ENCODE measurements at places on chromosomes 11 and 22. TPM values are rescaled to one million over a fixed set of nuclear protein-coding genes. Genes with fewer than 3 reads are reported as not detected.

DNA sequence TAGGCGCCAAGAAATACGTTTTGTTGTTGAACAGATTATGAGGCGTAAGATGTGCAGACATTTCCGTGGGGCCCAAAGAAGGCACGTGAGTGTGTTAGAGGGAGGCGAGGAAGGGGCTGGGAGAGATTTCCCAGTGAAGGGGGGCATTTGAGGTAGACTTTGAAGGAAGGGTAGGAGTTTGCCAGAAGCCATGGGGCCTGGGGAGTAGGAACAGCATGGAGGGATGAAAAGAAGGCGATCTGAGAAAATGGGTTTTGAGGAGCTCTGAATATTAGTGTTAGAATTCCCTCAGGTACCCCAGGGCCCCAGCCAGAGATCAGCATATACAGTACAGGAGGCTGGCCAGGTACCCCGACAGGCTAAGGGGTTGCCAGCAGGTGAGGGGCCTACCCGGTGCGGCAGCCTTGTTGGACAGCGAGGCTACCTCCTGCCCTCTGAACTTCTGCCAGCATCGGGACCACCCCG, 414 bp upstream of the MIEF1 start:
- no peak for DNase-seq

DNA sequence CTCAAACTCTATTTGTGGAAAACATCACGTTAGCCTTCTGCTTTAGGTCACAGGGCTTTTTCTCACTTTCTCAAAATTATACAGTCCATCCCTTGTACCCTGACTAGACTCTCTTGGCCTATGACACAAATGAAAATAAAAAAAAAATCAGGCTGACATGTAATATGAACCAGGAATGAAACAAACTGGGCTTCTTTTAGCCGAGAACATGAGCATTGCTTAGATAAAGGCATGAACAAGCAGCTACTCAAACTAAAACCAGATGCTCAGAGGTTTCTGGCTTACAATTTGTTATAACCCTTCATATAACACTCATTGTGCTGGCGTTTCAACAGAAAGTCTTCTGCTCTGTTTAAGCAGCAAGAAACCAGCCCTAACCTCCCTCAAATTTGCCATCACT, 265.5 kb upstream of the NARS2 start:
- no peak for DNase-seq

- DNase-seq: no peak
Observed at GRCh38 chr11:92828556-92828955, 140.9 kb upstream of the MTNR1B start.

CHKB gene
- 106 TPM for total RNA-seq

ST13 gene
- 294 TPM for total RNA-seq

DNA sequence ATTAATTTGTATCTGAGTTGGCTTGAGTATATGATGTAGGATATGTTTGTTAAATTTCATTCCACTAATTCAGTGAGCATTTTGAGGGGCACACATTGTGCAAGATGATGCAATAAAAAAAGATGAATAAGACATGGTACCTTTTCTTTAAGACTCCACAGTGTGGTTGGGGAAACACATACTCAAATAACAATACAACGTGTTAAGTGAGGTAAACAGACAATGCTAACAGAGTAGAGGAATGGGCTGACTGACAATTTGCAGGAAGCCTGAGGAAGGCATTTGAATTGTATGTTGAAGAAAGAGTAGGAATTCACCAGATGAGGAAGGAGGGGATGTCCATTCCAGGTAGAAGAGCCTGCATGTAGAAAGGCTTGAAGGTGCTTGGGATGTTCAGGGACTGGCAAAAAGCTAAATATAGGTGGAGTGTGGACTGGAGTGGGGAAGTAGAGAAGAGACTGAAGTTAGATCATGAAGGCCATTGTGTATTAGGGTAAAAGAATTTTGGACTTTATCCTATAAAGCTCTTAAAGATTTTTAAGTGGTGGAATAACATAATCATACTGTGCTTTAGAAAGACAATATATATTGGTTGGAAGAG, 6.8 kb downstream of the RNF169 start:
- DNase-seq: no peak

- no peak for DNase-seq
Observed at GRCh38 chr11:1784761-1785650, 21.3 kb upstream of the CTSD start.

ST14 gene
- 193 TPM for total RNA-seq

HIC2 gene
- total RNA-seq: 4.5 TPM

MYOD1 gene
- total RNA-seq: not detected
